ENCODE measurements at places on chromosomes 2 and 18.

DNA sequence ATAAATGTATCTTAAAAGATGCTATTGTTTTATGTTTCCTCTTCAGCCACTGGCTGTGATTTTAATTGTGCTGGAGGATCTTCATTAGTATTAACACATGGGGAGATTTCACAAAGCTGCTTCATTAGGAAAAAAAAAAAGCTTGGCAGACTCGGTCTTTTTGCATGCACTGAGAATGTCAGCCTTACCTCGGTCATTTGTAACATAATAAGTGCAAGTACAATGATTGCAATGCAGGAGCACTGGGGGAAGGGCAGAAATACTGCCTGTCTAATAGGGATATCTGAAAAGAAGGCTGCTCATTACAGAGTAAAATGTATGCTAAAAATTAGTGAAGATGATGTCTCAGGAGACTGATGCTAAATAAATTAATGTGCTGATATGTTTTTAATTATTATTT lies 1.3 kb upstream of the BAZ2B start:
- DNase-seq, result no peak

- DNase-seq, result peak; percentile 1
Observed at GRCh38 chr2:18378020-18378653, 182.3 kb downstream of the RDH14 start.

DNA sequence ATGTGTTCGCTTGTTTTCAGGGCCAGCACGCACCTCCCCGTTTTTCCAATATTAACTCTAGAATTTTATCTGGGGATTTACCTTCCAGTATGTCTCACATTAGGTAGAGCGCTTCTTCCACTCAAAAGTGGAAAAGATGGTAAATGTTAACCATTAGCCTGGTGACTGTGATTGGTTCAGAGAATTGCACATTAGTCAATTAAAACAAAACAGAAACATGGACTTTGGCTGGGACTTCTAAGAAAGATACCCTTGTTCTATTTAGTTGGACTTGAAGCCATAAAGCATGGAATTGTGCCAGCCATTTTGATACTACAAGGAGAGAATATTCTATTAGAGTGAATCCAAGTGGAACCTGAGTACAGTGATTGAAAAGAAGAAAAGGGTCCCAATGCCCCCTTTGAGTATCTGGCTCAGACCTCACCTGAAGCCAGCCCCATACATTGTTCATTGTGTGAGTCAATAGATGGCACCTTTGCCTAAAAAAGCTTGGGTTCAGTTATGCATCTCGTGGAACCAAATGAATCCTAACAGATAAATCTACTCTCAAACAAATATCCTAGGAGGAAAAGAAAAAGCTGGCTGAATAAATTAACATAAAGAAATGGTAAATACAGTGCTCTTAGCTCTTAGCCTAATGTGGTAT lies 354.3 kb downstream of the IRS1 start:
- DNase-seq, result no peak

- no peak for DNase-seq
Observed at GRCh38 chr18:55380589-55380988, 207.4 kb downstream of the TCF4 start.

DNA sequence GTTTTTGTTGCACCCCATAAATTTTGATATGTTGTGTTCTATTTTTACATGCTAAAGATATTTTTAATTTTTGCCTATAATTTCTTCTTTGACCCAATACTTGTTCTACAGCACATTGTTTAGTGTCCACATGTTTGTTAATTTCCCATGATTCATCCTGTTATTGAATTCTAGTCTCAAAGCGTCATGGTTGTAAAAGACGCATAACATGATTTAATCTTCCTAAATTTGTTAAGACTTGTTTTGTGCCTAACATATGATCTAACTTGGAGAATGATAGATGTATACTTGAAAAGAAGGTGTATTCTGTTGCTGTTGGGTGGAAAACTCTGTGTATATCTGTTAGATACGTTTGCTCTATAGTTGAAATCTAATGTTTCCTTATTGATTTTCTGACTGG lies 27.1 kb upstream of the SULT1C3 start:
- DNase-seq, result no peak

DNA sequence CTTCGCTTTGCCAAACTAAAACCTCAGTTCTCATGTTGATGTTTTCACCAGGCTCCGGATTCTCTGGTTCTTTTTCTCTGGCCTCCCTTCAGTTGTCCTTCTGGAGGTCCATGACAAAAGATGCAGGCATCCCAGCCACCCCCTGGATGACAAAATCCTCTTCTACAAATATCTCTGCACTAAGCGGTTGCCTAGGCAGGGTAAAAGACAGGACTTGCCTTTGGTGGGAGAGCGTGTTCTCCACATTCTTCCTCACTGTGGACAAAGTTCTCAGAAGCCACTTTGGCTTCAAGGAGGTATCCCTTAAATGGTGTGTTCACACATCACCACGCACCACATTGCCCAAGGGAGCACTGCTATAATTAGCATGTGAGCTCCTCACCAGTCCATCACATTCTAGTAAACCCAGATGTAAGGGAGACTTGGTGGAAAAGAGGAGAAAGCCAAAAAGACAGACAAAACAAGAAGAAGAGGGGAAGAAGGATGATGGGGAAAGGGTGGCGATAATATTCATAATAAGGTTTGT lies 23.6 kb upstream of the MRPL33 start:
- DNase-seq, result no peak

- no peak for DNase-seq
Observed at GRCh38 chr2:196962325-196962724, 35.8 kb upstream of the PGAP1 start.

GRCh38 chr2:9097239-9097638 lies 93.8 kb upstream of the MBOAT2 start:
- DNase-seq, result no peak

DNA sequence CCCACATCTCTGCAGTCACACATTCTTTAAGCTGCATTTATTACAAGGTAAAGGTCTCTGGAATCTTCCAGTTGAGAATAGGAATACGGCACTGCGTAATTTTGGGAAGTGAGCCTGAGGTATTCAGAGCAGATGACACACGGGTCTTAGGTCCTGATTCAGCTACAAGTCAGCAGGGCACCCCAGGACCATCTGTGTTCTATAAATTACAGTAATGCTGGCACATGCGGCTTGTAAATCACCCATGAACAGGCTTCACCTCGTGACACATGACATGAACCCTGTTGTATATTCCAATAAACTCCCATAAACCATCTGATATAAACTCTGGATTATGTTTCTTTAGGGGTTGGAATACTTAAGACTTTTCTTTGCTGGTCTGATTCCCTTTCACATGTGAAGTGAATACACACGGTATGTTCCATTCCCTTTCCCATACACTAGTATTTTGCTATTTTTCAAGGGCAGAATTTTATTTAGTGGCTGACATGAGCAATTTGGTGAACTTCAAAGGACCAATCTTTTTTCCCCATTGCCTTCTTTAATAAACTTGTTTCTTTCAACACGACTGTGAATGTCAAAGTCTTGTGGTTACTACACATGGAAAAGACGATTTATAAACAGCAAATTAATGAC lies 298.6 kb downstream of the MEIS1 start:
- no peak for DNase-seq

DNA sequence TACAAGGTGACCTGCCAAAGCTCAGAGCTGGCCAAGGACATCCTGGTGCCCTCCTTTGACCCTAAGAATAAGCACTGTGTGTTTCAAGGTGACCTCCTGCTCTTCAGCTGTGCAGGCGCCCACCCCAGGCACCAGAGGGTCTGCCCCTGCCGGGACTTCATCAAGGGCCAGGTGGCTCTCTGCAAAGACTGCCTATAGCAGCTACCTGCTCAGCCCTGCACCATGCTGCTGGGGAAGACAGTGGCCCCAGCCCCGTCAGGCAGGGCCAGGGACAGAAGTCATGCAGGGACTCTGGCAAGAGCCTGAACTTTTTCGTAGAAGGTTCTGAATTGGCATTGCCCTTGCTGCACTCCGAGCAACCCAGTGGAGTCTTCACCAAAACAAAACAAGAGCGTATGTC lies 194.8 kb downstream of the MGAT5 start:
- no peak for DNase-seq

DNA sequence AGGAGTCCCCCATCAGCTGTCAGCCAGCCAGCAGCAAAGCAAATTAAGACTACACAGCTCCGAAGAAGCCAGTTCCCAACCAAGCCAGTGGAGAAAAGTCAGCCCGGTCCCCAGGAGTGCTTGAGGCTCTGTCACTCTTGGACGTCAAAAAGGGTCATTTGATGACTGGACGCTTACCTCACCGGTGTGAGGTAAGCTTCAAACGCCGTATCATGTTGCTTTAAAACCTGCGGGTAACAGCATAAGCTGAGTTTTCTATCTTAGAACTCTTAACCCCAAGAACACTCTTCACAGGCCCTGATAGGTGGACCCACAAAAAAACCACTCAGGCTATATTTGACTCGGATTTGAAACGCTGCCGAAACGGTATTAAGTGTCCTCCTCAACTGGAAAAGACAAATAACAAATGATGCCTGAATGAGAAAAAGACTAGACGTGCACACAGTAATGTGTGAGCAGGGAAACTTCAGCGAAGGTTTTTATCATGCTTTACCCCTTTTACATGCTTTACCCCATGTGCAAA lies 682 bp upstream of the LNPK start:
- peak; percentile 2 for DNase-seq

DNA sequence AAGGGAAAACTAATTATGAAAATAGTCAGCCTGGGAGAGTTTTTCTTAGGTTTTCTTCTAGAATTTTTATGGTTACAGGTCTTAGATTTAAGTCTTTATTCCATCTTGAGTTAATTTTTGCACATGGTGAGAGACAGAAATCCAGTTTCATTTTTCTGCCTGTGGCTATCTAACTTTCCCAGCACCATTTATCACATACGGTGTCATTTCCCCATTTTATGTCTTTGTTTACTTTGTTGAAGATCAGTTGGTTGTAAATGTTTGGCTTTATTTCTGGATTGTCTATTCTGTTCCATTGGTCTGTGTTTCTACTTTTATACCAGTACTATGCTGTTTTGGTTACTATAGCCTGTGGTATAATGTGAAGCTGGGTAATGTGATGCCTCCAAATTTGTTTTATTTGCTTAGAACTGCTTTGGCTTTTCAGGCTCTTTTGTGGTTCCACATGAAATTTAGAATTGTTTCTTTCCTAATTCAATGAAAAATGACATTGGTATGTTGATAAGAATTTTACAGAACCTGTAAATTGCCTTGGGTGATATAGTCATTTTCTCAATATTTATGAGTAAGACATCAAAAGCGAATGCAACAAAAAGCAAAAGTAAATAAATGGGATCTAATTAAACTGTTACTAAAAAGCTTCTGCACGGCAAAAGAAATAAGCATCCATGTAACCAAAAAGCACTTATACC lies 146.1 kb upstream of the NOL4 start:
- no peak for DNase-seq

GRCh38 chr2:191151331-191151730 lies 537 bp upstream of the STAT4 start:
- peak; percentile 12 for DNase-seq

DNA sequence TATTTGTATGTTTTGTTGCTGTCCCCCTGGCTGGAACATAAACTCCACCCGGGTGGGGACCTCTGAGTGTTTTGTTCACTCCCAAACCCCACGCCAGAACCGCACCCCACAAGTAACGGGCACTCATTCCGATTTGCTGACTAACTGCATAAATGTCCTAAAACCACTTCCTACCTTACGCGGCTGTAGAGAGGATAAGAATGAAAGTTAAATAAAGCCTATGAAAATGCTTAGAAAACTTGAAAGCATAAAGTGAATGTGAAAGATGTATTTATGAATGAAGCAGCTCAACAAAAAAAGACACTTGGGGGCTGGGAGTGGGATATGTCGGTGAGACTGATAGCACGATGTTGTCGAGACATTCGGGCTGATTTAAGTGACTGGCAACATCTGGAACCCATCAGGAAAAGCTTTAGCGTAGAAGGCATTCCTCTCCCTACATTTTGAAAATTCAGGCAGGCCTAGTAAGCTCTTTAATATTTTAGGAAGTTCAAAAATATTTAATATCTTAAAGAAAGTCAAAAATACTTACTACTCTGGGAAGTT lies 206.7 kb downstream of the SH3RF3 start:
- DNase-seq, result no peak

GRCh38 chr2:42046819-42047487 lies 868 bp upstream of the PKDCC start:
- peak; percentile 10 for DNase-seq

- no peak for DNase-seq
Observed at GRCh38 chr2:164898475-164898874, 56.9 kb downstream of the SLC38A11 start.

GRCh38 chr2:236434593-236434992 lies 135.0 kb upstream of the ACKR3 start:
- no peak for DNase-seq

DNA sequence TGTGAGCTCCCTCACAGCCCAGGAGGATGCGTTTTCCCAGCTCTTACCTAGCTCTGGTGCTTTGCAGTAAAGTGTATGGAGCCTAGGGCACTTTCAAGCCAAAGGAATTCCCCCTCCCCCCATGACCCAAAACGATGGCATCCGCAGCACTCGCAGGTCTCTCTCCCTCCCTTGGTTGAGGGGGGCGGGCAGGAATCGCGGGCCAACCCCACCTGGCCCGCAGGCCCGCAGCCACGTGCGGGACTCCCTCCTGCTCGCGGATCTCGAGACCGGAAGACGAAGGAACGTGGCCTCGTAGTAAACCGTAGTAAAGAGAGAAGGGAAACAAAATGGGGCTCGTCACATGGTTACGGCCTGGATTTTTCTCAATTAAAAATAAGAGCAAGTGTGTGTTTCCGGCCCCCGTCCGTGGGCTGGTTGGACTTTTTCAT lies 8.5 kb downstream of the IRS1 start:
- no peak for DNase-seq

DNA sequence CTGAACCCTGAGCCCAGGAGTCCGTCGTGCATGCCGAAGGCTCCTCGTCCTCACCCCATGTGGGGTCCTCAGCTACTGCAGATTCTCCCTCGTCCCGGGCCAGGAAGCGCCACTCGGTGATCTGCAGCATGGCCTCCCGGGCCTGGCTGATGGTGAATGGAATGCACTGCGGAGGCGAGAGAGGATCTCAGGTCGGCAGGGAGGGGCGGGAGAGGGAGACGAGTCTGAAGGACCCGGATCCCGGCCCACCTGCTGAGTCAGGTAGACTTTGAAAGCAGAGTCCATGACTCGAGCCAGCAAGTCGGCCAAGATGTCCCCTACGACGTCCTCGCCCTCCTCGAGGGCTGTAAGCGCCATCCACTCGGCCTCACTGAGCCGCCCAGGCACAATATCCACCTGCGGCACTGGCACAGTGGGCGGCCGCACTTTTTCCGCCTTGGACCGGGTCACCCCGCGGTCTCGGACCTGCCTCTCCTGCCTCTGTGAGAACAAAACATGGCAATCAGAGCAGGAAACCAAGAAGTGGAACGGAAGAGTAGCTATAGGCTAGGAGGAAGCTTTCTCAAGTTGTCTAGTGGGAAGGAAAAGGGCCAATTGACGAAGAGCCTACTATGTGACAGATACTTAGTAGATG lies 5.5 kb downstream of the C2orf81 start:
- no peak for DNase-seq

All from stimulated activated CD4-positive, alpha-beta T cell treated with anti-CD3 and anti-CD28 coated beads, Interleukin-12 subunit alpha, Interleukin-12 subunit beta, amount 100 ng/mL, for 4 hours (primary cell).